Upper lobe of right lung (tissue), 1 donor: ENCODE measurements at places on chromosomes 1 and 21.

DNA sequence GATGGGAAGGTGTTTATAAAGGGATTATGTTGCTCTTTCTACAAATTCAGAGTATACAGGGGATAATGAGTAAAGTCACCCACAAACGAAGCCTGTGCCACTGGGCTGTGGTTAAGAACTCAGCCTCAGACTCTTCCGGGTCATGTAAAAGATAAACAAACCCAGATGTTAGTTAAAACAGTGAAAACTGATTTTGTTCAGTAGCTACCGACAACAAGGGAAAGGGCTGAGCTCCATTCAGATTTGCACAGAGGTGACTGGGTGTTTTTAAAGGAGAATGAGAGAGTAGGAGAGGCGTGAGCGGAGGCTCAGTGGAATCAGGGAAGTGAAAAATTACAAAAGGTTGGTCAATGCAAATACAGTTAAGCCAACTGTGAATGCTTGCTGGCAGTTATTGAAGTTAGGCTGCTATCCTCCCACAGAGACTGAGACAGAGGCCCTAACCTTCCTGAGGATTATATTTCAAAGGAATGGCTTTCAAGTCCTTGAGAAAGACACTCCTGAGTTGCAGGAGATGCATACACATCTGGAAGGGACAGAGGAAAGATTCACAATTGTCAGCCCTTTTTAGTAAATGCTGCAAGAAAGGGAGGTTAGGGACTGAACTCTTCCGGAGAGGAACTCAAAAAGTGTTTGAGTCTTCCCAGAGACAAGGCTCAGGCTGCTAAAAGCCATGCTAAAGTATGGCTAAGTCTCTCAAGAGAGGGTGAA lies 29.9 kb upstream of the SAMD13 start:
- DNase-seq = no peak

DNA sequence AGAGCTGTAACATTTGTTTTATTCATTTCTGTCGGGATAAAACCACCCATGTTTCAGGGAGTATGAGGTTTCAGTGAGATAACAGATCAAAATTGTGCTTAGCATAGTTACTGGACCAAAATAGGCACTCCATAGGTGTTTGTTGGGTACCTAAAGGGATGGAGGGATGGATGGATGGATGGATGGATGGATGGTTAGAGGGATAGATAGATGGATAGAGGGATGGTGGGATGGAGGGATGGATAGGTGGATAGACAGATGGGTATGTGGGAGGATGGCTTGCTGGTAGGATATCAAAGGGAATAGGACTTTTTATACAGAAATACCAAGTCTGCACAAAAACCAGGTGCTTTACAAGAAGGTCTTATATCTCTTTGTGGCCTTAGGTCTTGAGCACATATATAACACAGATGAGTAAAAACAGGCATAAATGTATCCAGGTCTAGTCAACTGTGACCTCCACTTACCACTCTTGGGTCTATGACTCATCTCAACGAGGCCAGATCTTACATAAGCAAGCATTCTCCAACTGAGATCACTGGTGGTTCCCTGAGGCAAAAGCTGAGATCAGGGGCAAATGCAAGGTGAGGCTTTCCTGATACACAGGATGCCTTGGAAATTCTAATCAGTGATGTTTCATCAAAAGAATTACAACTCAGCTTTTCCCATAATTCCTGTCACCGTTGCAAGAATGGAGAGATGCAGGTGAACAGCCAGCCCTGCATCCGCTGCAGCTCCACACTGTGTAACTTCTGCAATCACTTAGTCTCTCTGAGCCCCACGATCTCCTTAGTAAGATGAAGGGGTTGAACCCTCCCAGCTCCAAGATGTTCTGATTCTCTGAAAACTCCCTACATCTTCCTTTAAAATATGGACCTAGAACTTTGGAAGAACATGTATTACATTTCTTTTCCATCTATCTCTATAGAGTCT lies 32.0 kb downstream of the PTAFR start:
- DNase-seq = no peak

DNA sequence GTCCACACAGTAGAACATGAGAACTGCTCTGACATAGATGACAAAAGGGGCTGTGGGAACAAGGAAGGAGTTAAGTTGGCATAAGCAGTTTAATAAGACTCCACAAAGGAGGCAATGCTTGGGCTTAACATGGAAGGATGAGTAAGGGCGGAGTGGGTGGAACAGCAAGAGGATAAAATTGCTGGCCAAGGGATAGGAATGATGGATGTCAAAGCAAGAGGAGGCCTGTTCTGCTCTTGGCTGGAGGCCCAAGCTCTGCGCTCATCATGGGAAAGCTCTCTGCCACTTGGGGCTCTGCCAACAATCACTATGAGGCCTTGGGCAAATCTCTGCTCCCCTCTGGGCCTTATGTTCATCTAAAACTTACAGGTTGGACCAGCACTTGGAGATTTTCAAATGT lies 98.3 kb upstream of the CAMK1G start:
- DNase-seq = no peak

GRCh38 chr1:184424945-184425344 lies 38.1 kb downstream of the C1orf21 start:
- no peak for DNase-seq

- DNase-seq = no peak
Observed at GRCh38 chr1:111320066-111320879, 29.6 kb downstream of the CHIA start.

DNA sequence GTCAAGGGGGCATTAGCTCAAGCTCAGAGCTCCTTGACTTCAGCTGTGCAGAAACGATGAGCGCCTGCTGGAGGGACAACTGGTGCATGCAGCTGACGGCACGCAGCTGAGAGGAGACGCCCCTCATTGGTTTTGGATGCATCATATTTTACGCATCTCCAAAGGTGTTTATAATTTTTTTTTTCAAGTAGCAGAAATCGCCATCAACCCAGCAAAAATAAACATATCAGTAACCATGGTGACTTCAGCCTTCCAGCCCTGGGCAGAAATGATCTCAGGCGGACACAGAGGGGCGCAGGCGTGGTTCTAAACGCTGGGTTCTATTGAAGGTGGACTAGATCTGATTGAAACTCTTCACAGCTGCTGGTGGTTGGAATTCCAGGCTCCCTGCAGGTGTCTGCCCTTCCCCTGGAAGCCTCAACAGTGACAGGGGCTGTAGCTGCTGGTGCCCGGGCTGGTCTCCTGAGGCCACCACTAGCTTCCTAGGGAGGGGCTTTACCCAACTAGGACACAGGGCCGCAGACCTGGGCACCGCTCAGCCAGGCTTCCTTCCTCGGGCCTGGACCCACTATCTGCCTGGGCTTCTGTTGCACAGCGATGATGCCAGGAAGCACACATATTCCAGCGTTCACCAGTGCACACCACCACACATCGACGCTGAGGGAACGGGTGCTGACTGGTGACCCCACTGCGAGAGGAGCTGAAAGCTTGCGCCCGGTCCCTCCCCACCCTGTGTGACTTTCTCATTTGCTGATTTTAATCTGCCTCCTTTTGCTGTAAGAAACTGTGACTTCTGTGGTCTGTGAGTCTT lies 63.7 kb upstream of the ABCG1 start:
- peak; percentile 54 for DNase-seq

GRCh38 chr1:159187647-159188374 lies 16.4 kb downstream of the CADM3 start:
- no peak for DNase-seq

- no peak for DNase-seq
Observed at GRCh38 chr1:3774946-3775489, 2.5 kb downstream of the SMIM1 start.

GRCh38 chr1:73701826-73702225 lies 496.1 kb downstream of the LRRIQ3 start:
- no peak for DNase-seq

- DNase-seq = no peak
Observed at GRCh38 chr1:87155648-87156047, 173.0 kb upstream of the LMO4 start.

- no peak for DNase-seq
Observed at GRCh38 chr21:32162727-32163320, 116.0 kb downstream of the MIS18A start.

GRCh38 chr1:66553846-66554245 lies 19.9 kb downstream of the SGIP1 start:
- no peak for DNase-seq

DNA sequence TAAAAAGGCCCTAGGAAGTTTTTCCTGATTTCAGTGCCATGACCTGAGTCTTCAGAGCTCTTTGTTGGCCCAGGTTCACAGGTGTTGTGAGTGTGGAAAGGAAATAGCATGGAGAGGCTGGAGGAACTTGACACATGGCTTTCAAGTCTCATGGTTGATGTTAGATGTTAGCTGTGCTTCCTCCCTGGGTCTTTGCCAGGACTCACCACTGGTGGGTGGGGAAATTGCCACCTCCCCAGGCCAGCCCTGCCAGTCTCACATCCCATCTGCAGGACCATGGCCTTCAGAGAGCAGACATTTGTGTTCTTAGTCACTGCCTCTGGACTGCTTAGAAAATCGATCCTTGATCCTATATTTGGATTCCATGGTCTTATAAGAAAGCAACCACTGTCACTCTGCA lies 383.2 kb downstream of the DISC1 start:
- no peak for DNase-seq

DNA sequence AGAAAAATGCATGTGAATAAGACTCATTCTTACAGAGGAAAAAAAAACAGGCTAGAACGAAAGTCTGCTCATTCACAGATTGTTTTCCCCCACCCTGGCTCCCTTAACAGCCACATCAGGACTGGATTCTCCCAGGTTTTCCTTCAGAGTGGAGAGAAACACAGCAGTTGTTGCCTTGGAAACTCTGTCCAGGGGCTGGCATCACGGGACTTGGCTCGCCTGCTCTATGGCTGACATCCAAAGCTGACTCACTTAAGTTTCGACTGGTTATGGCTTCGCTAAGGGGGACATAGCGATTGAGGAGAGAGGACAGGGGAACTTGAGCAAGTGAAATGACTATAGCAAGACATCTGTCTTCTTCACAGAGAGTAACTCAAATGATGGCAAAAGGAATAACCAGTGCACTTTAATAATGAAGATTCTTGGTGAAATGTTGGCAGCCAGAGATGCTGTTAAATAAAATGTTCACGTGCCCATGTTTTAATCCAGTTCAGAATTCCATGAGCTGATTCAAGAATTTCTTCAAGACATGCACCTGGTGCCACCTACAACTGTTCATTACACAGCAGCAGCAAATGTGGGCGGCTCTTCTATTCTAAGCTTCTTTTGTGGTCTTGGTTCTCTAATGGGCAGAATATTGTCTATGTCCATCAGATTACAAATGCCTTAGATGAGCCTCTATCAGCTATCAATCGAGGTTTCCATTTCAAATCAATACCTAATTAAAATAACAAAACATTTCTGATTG lies 21.8 kb downstream of the MIS18A start:
- peak; percentile 74 for DNase-seq

DNA sequence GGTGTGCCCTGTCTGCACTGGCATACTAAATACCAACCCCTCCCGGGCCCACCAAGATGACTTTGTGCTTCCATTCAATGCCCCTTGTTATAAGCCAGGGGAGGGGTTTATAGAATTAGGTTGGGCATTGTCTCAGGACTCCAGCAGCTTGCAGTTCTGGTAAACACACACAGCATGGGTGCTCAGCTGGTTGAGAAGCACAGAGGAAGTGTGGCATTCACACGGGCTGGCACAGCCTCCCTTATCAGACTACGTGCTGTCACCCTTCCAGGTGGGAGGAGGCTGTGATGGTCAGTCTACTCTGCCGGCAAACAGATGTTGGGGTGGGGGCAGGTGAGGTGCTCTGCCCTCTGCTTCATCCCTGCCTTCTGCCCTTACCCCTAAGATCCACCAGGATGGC lies 15.0 kb upstream of the SLC6A17 start:
- DNase-seq = no peak

DNA sequence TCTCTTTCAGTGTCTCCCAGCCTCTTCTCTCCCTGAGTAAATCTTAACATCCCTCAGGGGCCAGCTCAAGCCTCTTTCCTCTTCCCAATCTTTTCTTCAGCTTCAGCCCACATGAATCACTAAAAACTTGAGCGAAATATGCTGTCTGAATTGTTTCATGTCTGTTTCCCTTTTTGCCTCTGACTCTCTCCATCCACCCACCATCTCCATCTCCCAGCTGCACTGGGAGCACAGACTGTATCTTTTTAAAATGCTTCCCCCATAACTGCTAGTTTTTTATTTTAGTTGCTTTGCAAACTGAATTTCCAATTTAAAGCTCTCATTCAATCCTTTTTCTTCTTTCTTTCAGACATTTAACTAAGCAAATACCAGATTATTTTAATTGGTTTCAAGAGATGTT lies 3.0 kb upstream of the AHCTF1 start:
- DNase-seq = no peak

- DNase-seq = no peak
Observed at GRCh38 chr1:65457868-65458267, 37.4 kb downstream of the LEPR start.

- no peak for DNase-seq
Observed at GRCh38 chr1:203453616-203454015, 22.0 kb upstream of the PRELP start.

GRCh38 chr1:166836733-166837132 lies 2.5 kb upstream of the POGK start:
- DNase-seq = no peak

DNA sequence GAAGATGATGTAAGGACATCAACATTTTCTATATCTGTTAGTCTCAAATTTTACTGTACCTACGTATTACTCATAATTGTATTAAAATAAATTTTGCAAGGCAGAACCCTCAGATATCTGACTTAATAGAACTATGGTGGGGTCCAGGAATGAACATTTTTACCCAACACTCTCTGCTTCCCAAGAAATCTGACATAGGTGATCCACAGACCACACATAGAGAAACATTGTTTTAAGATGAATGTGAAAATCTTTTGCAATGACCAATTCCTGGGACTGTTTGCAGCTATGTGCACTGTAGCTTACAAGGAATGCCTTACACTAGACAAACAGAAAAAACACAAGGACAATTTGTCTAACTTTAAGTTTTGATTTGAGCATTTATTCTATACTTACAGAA lies 645.6 kb upstream of the ADGRL2 start:
- no peak for DNase-seq

- no peak for DNase-seq
Observed at GRCh38 chr1:204729516-204729915, 44.0 kb upstream of the LRRN2 start.

GRCh38 chr1:32876341-32877210 lies 5.9 kb upstream of the FNDC5 start:
- DNase-seq = peak; percentile 85

DNA sequence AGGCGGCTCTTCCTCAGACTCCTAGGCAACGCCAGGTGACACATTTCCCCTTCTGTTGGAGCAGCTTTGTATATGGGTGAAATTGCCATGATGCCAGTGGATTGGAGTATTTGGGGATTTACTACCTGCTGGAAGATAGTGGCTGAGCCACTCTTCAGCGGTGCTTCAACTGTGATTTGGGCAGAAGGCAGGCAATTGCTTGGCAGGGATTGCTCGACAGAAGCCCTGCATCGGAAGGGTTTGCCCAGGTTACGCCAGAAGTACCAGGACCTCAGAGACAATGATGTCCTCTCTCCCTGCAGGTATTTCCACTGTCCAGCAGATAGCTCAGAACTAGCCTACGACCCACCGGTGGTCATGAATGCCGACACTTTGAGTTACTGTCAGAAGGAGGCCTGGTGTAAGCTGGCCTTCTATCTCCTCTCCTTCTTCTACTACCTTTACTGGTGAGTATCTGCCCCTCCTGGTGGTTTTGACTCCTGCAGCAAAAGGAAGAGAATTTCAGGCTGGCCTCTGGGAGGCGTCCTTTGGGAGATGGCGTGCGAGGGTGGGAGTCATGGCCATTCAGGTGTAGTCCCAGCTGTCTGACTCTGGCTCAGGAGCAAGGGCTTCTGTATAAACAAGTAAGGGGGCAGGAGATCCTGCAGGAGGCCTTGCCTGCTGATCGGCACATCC lies 118.3 kb downstream of the CNIH3 start:
- DNase-seq = no peak
